ENCODE measurements at places on chromosomes 3 and 15. TPM values are rescaled to one million over a fixed set of nuclear protein-coding genes. Genes with fewer than 3 reads are reported as not detected.

NISCH gene
- 121 TPM for total RNA-seq

GOLGA6L26 gene
- not detected for total RNA-seq

MUC20 gene
- 6.4 TPM for total RNA-seq

SGO1 gene
- total RNA-seq = 1.0 TPM

TEX55 gene
- not detected for total RNA-seq
